Spleen (tissue), 13 donors: ENCODE measurements at places on chromosomes 4 and X. TPM values are rescaled to one million over a fixed set of nuclear protein-coding genes. Genes with fewer than 3 reads are reported as not detected.

PNMA6A gene
- 1.5 TPM for total RNA-seq

PPEF2 gene
- total RNA-seq, result 0.09 TPM

GRCh38 chr4:8548731-8549351 is 31.4 kb upstream of the GPR78 start:
- peak; percentile 36 for DNase-seq

GRCh38 chrX:18755651-18756050 is 48.2 kb downstream of the PPEF1 start:
- DNase-seq, result no peak

DNA sequence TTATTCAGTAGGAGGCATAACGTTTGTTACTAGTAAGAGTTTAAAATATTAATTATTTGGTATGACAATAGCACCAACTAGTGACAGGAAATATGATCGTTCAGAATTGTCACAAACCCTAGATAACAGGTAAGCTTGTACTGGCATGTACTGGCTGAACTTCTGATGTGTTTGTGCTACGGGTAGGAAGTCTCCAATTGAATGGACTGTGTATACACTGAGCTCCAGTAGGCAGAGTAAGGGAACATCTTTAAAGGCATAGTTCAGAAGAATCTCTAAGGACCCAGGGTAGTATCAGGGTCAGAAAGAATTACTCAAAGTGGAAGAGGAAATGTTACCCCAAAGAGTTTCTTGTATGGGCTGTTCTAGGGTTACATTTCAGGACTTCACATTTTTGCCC is 230.4 kb downstream of the EDA2R start:
- no peak for DNase-seq

DNA sequence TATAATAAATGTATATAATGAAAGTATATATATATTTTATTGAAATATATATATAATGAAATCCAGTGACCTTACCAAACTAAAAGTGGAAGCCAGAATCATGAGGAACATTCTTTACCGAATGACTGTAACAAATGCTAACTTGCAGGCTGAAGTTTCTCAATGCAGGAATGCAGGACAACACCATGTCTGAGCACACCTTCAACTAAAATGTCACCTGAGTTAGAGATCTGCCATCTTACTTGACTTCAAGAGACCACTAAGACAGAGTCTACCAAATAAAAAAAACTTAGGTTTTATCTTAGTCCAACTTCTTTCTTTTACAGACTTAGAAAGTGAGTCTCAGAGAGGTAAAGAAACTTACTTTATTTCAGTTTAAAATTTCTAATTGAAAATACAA is 176.2 kb downstream of the FSTL5 start:
- DNase-seq, result no peak
